ENCODE measurements at places on chromosomes 6 and 20.

- H3K36me3 ChIP-seq, result no peaks in the 10 kb centered on the region
- no peak overlapping the region for H3K27ac ChIP-seq
- no peaks in the 10 kb centered on the region for H3K4me1 ChIP-seq
- no peak for DNase-seq
- H3K4me3 ChIP-seq, result no peak overlapping the region
Measured at GRCh38 chr6:34004706-34005105, 141.2 kb downstream of the GRM4 start.

DNA sequence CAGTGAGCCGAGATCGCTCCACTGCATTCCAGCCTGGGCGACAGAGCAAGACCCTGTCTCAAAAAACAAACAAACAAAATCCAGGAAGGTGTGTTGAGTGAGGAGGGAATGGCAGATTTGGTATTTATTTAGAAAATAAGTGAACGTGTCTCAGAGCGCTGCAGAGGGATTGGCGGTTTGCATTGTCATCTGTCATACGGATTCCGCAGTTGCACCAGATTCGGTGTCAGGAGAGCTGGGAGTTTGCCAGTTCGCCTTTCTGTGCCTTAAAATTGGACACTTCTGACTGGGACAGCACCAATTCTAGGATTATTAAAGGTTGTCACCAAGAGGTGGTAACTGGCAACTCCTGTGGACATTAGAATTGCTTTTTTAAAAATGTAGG is 912 bp downstream of the SNRNP48 start:
- peak; percentile 22 for DNase-seq
- H3K36me3 ChIP-seq, result peaks cover 5% of the 10 kb centered on the region
- H3K4me1 ChIP-seq, result peaks cover 11% of the 10 kb centered on the region
- no peak overlapping the region for H3K27ac ChIP-seq
- no peaks in the 10 kb centered on the region for H3K27me3 ChIP-seq

- H3K36me3 ChIP-seq, result no peaks in the 10 kb centered on the region
- no peak overlapping the region for H3K4me3 ChIP-seq
- H3K4me1 ChIP-seq, result peaks cover 7% of the 10 kb centered on the region
- no peak overlapping the region for H3K27ac ChIP-seq
Measured at GRCh38 chr6:31074401-31074800, 38.0 kb downstream of the C6orf15 start.

GRCh38 chr6:20716865-20717264 is 182.6 kb downstream of the CDKAL1 start:
- H3K27ac ChIP-seq, result no peak overlapping the region
- no peaks in the 10 kb centered on the region for H3K27me3 ChIP-seq
- DNase-seq, result no peak
- H3K4me3 ChIP-seq, result no peak overlapping the region
- H3K4me1 ChIP-seq, result peaks cover 3% of the 10 kb centered on the region

DNA sequence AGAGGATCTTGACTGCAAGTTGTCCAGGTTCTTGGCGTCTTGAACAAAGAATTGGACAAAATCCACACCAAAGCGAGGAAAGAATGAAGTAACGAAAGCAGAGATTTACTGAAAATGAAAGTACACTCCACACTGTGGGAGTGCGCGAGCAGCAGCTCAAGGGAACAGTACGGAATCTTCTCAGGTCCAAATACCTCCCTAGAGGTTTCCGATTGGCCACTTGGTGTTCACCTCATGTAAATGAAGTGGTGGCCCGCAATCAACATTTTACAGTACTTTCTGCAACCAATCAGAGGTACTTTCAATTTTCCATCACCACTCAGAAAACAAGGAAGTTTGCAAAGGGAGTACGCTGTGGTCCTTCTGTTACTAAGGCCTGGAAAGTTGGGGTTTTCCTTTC is 122.4 kb downstream of the PTPRK start:
- H3K27ac ChIP-seq, result no peak overlapping the region
- H3K36me3 ChIP-seq, result no peaks in the 10 kb centered on the region
- H3K27me3 ChIP-seq, result no peaks in the 10 kb centered on the region
- H3K4me3 ChIP-seq, result no peak overlapping the region
- no peak for DNase-seq

DNA sequence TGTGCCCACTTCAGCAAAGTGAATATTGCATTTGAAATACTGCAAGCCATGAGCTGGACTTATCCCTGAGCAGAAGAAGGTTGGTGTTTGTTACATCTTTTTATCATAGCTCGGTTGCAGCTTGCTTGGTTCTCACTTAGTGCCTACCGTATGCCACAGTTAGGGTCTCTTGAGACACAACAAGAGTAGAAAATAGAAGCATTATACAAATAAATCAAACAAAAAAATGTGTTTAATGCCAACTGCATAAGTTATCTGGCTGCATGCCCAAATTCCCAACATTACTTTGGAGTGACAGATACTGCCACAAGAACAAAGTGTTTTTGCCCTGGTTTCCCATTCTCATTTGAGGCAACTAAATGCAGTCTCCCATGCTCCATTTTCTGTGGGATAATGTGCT is 53.9 kb upstream of the LAMP5 start:
- peak; percentile 85 for DNase-seq
- no peak overlapping the region for H3K4me3 ChIP-seq
- H3K27me3 ChIP-seq, result no peaks in the 10 kb centered on the region
- H3K4me1 ChIP-seq, result peaks cover 13% of the 10 kb centered on the region
- H3K36me3 ChIP-seq, result no peaks in the 10 kb centered on the region
- H3K27ac ChIP-seq, result peak overlapping the region; percentile 15

DNA sequence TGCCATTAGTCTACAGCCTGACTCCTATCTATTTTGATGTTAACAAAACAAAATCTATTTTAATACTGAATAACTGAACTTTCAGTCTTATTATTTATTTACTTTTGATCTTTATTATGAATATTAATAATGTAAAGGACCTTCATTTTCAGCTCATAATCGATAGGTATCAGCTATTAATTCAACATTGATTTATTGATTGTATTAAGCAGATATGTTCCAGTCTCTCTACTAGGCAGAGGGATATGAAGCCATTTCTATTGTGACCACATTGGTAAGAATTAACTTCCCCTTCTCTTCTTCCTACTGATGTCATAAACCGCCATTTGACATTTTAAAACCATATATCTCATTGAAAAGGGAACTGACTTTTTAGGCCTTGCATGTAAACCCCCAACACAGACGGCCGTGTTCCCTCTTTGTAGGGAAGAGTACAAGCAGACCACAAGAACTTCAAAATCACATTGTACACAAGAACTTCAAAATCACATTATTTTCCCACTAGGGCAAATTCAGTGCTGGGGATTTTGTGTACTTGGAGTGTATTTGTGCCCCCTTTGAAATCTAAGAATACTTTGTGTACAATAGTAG is 69.5 kb upstream of the FABP7 start:
- no peaks in the 10 kb centered on the region for H3K36me3 ChIP-seq
- H3K27me3 ChIP-seq, result no peaks in the 10 kb centered on the region
- DNase-seq, result no peak
- H3K4me3 ChIP-seq, result no peak overlapping the region
- H3K4me1 ChIP-seq, result no peaks in the 10 kb centered on the region
- H3K27ac ChIP-seq, result no peak overlapping the region

GRCh38 chr6:40894962-40895799 is 143.8 kb downstream of the UNC5CL start:
- peaks cover 8% of the 10 kb centered on the region for H3K4me1 ChIP-seq
- no peak overlapping the region for H3K27ac ChIP-seq
- no peaks in the 10 kb centered on the region for H3K27me3 ChIP-seq
- H3K36me3 ChIP-seq, result no peaks in the 10 kb centered on the region
- DNase-seq, result peak; percentile 68
- no peak overlapping the region for H3K4me3 ChIP-seq

Measured in endothelial cell of umbilical vein (primary cell).